ENCODE measurements at places on chromosomes 1 and 21. TPM values are rescaled to one million over a fixed set of nuclear protein-coding genes. Genes with fewer than 3 reads are reported as not detected.

Gene KRTAP19-8
- total RNA-seq = not detected

Gene PLPP3
- 9.9 TPM for total RNA-seq

Gene CHD5
- total RNA-seq = not detected

Gene PRR9
- not detected for total RNA-seq

Gene VASH2
- total RNA-seq = 0.35 TPM

Gene ADAMTS1
- 130 TPM for total RNA-seq

Data from renal cortical epithelial cell (primary cell).